ENCODE measurements at places on chromosomes 3 and 15.

DNA sequence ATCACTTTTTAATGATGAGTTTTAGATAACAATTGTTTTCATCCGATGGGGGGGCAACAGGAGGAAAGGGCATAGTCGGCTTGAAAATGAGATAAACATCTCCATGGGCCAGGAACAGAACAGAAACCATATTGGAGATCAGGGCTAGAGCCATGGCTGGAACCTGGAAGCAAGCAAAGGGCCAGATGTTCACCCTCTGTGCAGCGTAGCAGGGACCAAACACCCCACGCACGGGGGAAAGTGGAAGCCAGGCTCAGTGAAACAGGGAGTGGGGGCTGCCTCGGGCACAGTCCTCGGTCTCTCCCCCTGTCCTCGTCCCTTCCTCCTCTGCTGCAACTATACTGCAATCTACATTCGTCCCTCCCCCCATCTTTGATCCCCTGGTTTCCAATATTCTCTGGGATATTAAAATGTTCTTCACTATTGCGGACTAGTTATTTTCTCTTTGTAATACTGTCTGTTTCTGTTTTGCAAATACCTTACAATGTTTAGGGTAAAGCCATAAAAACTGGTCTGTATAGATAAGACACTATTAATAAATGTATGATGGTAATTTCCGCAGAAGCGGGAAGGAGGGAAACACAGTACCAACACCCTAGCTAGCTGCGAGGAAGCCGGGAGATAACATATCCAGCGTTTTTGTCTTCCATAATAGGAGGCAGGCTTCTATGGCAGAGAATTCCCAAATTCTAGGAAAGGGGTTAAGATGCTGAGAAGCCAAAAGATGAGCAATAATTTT, 121.5 kb downstream of the XXYLT1 start:
- DNase-seq, result no peak

- no peak for DNase-seq
Measured at GRCh38 chr3:3209714-3210113, 30.2 kb upstream of the CRBN start.

DNA sequence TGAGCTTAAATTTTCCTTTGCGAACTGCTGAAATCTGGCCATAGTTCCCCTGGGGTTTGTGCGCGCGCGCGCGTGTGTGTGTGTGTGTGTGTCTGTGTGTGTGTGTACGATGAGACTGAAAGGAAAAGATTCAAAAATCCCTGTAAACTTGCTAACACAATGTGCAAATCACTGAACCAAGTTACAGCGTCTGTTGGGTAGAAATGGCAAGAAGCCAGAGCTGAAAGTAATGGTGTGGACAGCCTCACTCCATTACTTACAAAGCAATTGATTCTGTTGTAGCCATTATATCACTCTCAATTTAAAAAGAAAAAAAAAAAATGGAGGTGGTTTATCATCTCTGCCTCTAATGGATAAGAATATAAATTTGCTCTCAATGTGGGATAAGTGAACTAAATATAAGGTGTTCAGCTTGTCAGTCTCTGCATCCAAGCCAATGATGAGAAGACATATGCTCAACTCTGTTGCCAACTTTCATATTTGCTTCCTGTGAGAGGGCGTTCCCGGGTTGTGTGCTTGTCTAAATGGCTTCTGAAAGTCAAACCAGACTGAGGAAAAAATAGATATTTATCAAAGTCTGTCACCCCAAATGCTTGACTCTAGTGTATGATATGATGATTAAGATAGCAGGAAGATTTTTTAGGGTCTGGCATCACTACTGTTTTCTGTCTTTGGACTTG, 422.2 kb downstream of the ZNF385D start:
- DNase-seq, result no peak

DNA sequence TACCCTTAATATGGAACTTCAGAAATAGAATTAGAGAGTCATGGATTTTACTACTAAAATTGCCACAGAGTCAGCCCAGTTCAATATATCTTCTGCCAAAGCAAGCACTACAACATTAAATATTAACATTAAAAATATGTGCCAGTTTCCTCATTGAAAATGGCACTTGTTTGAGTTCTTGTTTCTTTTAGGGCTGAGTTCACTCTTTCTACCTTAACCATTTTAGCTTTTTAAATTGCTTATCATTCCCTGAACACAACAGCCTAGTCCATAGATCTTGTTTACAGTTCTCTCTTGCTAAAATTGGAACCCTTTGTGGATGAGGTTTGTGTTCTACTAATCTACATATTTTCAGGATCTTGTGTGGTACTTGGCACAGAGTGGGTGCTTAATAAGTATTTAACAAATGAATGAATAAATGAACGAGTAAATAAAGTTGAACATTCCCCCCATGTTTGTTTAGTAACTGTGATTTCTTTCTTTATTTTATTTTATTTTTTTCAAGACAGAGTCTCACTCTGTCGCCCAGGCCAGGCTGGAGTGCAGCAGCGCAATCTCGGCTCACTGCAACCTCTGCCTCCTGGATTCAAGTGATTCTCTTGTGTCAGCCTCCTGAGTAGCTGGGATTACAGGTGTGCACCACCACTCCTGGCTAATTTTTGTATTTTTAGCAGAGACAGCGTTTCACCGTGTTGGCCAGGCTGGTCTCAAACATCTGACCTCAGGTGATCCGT, 46.0 kb upstream of the SLC7A14 start:
- DNase-seq, result no peak

- no peak for DNase-seq
Measured at GRCh38 chr3:133540896-133541674, 32.4 kb upstream of the CDV3 start.

DNA sequence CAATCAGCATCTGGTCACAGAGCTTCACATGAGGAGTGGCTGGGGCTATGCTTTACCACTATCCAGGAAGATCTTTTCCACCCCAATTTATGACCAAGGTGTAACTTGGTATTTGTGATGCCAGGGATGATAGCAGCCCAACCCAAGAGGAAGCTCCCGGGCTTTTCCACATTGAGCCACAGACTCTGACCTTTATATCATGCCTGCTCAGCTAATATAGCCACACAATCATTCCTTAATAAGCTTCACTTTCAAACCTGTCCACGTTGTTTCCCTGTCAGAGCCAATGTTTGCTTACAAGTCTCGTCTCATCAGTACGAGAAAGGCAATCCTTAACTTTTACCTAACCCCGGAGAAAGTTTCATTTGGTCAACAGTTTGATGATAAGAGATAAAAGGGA, 330.9 kb downstream of the SHQ1 start:
- DNase-seq, result no peak

DNA sequence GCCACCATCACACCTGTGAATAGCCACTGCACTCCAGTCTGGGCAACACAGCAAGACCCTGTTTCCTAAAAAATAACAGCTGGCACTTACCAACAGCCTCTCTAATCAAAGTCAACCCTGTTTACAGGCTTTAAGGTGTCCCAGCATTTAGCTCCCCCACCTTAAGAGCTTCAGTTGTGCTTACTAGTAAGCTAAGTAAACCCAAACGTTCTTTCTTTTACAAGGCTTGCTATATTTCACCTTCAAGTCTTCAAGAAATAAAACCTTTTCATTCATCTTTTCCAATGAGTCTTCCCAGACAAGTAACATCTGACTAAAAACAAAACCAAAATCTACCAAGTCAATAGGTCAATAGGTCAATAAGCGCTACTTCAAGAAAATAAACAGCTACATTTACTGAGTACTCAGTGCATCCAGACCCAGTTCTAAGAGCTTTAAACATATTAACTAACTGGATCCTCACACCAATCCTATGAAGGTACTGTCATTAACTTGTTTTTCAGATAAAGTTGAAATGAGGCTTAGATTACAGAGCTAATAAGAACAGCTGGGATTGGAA, 62.4 kb downstream of the PBRM1 start:
- DNase-seq, result no peak

DNA sequence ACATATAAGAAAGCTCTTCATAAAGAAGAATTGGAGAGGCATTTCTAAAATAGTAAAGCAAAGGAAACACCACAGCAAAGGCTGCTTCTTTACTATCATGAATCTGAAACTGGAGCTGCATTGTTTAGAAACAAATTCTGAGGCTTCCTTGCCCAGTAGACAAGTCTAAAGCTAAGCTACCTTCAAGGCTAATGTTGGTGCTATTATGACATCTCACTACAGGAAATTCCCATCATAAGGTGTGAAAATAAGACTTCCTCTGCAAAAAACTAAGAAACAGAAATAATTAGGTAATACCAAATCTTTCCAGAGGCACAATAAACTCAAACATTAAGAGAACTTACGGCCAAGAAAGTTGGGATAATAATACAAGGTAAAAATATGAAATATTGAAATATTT, 89.9 kb upstream of the P3H2 start:
- DNase-seq, result no peak

DNA sequence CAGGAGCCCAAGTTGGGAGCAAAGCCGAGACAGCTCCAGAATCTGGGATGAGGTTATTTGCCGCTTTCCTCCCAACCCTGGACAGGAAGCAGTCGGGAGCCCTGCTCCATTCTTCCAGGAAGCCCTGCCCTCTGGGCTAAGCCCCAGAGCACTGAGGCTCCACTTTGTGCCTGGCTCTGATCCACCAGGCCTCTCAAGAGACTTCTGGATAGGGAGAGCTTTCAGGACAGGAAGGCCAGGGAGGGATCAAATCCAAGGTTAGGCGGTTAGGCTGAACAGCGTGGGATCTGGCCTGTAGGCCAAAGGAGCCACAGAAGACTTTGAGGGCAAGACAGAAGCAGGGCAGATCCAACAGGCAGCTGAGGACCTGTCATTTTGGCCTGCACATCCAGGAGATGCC, 835 bp downstream of the STOML1 start:
- DNase-seq, result no peak

DNA sequence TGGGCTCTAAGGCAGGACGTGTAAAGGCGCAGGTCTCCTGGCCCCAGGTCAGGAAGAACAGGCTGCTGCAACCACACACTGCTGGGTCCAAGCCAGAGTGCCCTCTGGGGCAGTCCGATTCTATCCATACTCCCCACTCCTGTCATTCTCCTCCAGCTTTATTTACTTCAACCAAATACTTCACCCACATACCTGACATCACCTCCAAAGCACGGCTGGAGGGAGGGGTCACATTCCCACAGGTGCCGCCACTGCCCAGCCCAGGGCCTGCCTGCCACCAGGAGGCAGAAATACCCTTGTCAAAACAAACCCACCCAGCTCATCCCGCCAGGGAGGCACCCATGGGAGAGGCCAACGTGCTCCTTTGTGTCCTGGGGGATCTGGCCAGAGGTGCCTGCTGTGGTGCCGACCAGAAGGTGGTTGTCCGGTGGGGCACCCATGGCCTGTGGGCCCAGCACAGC, 100.4 kb downstream of the DAPK2 start:
- no peak for DNase-seq

- DNase-seq, result no peak
Measured at GRCh38 chr3:147397875-147398812, 8.2 kb downstream of the ZIC4 start.

DNA sequence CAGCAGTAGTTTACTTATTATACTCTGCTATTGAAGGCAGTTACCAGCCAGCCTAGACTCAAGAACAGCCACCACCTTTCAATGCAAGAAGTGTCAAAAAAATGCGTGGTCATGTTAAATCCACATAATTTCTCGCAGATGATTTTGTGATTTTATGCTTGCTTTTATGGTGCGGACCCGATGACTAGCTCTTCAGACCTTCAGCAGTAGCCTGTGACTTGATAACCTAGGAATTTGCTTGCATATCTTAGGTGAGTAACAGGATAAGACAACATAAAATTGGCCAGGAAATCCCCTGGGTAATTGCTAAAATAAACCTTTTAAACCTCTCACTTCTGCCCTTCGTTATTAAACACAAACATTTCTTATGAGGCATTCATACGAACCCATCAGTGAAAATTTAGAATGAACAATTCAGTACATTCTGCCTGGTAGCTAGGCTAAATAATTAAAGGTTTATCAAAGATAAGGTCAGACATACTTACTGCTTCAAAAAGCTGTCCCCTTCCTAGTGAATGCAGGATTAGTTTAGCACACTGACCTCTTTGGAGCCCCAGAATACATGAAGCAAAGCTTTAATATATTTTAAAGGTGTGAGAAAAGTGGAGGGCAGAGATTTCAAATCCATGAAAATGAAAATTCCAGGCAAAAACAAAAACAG, 798.8 kb downstream of the OTOL1 start:
- no peak for DNase-seq

- DNase-seq, result no peak
Measured at GRCh38 chr15:66789029-66790025, 87.3 kb downstream of the SMAD6 start.

DNA sequence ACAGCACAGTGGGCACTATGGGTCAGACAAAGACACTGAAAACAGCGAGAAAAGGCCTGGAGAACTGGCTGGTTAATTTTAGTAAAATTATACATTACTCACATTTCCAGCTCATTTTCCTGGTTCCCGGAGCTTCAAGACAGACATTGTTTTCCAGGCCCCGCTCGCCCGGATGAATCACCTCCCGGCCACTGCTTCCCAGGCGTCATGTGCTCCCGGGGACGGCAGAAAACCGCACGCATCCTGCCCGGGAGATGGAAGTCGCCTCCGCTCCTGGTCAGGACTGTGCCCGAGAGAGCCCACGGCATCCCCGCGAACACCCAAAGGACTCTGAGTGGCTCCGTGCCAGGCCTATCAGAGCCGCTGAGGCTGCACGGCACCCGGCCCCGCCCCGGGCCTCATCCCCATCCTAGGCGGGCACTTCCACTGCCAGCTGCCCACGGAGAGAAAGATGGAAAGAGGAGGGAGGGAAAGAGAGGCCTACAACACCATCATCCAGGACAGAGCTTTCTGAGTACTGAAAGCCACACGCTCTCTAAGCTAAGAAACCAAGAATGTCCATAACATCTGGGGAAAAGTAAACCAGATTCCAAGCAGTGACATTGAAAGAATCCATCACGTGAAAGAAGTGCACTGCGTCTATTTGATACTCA, 75.1 kb downstream of the VGLL4 start:
- no peak for DNase-seq

Data from smooth muscle cell of the brain vasculature (primary cell).